ENCODE measurements at places on chromosomes 3 and 15.

GRCh38 chr3:146128939-146129338 lies 32.0 kb downstream of the PLOD2 start:
- no peak for DNase-seq

DNA sequence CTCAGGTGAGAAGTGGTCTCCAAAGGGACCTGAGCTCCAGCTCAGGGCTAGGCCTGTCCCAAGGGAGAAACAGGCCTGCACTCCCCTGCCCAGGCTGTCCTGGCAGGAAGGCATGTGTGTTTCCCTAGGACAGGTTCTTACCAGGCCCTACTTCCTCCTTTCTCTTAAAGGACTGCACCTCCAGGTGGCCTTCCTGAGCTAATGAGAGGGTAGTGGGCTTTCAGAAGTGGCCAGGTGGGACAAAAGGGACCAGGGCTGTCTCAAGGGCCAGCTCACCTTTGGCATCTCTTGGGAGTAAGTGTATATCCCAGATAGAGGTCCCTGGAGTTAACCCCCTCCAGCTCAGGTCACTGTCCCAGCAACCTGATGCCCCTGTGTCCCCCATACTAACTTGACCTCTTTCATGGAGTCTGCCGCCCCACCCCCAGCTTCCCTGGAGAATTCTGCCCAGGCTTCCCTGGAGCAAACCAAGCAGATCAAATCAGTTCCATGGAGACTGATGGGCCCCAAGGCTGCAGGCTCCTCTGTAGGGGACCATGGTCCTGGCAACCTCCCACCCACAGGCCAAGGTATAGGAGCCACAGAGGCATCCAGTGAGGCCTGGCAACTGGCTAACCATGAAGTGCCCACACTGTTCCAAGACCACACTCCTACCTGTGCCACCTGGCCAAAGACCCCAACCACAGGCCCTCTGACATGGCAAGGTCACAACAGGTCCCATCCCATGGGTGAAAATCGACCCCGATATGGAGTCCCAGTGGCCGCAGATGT lies 67.6 kb downstream of the ZNF445 start:
- DNase-seq, result no peak

GRCh38 chr15:45179221-45179985 lies 8.4 kb downstream of the SHF start:
- DNase-seq, result no peak

- peak; percentile 75 for DNase-seq
Observed at GRCh38 chr3:48989796-48990635, at the start of gene P4HTM. P4HTM (plus strand) TSS chr3:48990241; CDS start chr3:48990257, 16 bp downstream.

- DNase-seq, result no peak
Observed at GRCh38 chr15:77871852-77872371, 205.6 kb downstream of the TBC1D2B start.
